Daoy (cell line): ENCODE measurements at places on chromosomes 16 and 17.

GRCh38 chr17:61467416-61468262 is 15.4 kb downstream of the TBX4 start:
- peak; percentile 56 for DNase-seq

GRCh38 chr16:54107583-54108202 is 178.9 kb downstream of the IRX3 start:
- no peak for DNase-seq

GRCh38 chr16:3095869-3096268 is 3.2 kb downstream of the ZSCAN10 start:
- DNase-seq = no peak

DNA sequence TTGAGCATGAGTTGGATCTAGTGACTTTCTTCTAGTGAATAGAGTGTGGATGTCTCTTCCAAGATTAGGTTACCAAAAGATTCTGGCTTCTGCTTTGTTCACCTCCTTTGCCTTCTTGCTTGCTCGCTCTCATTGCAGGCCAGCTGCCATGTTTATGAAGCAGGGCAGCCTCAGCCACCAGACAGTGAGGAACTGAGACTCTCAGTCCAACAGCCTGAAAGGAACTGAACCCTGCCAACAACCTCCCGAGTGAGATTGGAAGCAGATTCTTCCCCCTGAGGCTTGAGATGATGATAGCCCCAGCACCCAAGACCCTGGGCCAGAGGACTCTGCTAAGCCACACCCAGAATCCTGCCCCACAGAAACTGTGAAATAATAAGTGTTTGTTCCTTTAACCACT is 48.4 kb downstream of the NOG start:
- DNase-seq = no peak

- no peak for DNase-seq
Measured at GRCh38 chr17:62780951-62781350, 27.2 kb downstream of the MARCHF10 start.

- DNase-seq = no peak
Measured at GRCh38 chr17:45120558-45120957, 11.8 kb downstream of the PLCD3 start.

GRCh38 chr16:28304214-28304613 is 11.9 kb downstream of the SBK1 start:
- DNase-seq = peak; percentile 46

DNA sequence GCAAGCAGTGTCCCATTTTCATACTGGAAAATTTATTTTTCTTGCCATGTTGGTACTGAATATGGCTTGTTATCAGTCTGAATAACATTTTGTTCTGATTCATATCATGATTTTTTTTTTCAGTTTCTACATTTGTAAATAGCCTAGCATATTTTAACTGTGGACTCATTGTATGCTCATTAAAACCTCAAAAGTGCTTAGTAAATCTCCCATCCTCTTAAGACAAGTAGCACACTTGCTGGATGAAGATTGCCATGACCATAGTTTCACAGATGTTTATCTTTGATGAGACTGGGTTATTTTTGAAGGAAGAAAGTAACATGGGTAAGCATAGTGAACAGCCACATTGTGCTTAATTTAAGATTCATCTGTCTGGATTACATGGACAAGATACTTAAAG is 878 bp downstream of the KRT10 start:
- no peak for DNase-seq

- DNase-seq = peak; percentile 61
Measured at GRCh38 chr17:75487351-75488070, 27.8 kb downstream of the CASKIN2 start.

- no peak for DNase-seq
Measured at GRCh38 chr16:30120340-30121105, 2.5 kb downstream of the MAPK3 start.

GRCh38 chr17:80793851-80794267 is 197.8 kb upstream of the CHMP6 start:
- DNase-seq = no peak

- DNase-seq = no peak
Measured at GRCh38 chr17:40298726-40299125, 10.3 kb upstream of the RARA start.

- no peak for DNase-seq
Measured at GRCh38 chr16:4501071-4501478, 24.9 kb downstream of the HMOX2 start.

DNA sequence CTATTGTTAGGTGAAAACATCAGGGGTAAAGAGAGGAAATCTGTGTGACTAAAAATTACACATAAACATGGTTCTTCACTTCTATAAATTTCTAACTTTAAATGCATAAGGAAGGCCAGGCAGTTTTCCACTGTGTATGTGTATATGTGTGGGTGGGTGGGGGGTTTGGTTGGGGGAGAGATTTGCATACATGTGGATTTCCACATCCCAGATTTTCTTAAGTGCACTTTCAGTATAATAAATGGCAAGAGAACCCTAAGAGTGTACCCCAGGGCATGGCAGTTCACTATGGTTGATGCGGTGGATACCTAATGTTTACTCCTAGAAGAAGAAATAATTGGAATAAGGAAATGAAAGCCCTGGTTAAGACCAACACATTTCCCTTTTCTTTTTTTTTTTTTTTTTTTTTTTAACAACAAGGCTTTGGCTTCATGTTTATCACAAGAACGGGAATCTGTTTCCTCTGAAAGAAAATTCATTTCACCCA is 451.8 kb upstream of the CCL2 start:
- DNase-seq = no peak

GRCh38 chr17:21843318-21843865 is 151.1 kb downstream of the KCNJ18 start:
- no peak for DNase-seq

DNA sequence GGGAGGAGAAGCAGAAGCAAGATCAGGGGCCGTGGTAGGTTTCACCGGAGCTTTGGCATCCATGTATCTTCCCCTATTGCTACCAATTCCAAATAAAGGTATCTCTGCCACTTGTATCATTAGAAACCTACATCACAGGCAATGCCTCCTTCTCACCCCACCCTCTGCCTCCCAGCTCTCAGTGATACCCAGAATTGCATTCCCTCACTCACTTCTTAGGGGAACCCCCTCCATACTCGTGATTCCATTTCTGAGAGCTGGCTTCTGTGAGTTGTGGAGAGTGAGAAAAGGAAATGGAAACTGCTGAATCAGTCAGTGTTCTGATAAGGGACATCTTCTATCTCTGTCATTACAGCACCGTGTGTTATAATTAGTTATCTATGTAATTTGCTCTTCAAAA is 2.3 kb upstream of the CCL3 start:
- no peak for DNase-seq

GRCh38 chr16:11161439-11161838 is 94.6 kb downstream of the SOCS1 start:
- no peak for DNase-seq

- DNase-seq = no peak
Measured at GRCh38 chr16:22360963-22361659, 13.3 kb downstream of the CDR2 start.

DNA sequence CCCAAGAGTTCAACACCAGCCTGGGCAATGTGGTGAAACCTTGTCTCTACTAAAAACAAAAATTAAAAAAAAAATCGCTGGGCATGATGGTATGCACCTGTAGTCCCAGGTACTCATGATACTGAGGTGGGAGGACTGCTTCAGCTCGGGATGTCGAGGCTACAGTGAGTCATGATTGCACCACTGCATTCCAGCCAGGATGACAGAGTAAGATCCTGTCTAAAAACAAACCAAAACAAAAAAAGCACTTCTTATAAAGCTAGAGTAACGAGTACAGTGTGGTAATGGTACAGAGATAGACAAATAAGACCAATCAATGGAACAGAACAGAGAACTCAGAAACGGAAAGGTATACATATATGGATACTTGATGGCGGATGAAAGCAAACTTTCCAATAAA is 4.4 kb downstream of the NSMCE1 start:
- peak; percentile 63 for DNase-seq

- no peak for DNase-seq
Measured at GRCh38 chr17:43384476-43384862, 14.3 kb upstream of the ARL4D start.

DNA sequence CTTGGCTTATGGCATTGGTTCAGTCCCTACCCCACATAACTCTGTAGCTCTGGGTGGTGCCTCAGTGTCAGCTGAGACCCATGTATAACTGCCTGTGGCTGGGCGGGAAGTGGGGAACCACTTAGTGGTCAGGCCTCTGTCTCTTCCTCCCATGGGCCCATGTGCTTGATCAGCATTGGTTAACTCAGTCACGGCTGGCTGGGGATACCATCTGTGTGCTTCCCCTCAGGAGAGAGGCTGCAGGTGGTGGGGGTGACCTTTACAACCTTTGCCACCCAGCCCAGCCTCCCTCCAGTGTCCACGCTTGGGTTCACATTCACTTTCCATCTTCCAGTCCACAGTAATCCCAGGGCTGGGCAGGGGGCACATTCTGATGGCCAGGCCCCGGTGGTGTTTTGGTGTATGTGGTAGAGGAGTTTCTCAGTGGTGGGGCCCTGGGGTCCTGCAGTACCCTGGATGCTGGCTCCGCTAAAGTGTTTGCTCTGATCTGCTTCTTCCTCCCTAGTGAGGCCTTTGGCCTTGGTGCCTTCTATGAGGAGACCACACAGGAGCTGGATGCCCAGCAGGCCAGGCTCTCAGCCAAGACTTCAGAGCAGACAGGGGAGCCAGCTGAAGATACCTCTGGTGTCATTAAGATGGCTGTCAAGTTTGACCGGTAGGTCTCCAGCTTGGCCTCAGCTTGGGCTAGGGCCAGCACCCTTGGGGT is 10.2 kb upstream of the NFATC3 start:
- DNase-seq = no peak

GRCh38 chr16:55915096-55915827 is 40.1 kb upstream of the CES5A start:
- DNase-seq = no peak

DNA sequence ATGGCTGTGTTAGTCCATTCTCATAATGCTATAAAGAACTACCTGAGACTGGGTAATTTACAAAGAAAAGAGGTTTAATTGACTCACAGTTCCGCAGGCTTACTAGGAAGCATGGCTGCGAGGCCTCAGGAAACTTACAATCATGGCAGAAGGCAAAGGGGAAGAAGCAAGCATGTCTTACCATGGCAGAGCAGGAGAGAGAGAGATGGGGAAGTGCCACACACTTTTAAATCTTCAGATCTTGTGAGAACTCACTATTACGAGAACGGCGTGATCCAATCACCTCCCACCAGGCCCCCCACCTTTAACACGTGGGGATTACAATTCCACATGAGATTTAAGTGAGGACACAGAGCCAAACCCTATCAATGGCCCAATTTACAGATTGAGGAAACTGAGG is 96.5 kb downstream of the SDK2 start:
- no peak for DNase-seq

- DNase-seq = peak; percentile 67
Measured at GRCh38 chr16:1674751-1675664, 3.1 kb upstream of the JPT2 start.

DNA sequence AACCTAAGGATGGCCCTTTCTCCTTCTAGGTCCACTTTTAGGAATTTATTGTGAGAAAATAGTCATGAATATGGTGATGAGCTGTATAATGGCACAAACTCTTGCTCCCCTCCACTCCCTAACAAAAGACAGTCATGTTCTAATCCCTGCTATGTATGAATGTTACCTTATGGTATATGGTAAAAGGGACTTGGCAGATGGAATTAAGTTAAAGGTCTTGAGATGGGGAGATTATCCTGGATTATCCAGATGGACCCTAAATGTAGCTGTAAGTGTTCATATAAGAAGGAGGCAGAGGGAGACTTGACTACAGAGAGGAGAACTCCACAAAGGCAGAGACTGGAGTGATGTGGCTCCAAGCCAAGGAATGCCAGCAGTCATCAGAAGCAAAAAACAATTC is 296.1 kb downstream of the SOX9 start:
- no peak for DNase-seq

DNA sequence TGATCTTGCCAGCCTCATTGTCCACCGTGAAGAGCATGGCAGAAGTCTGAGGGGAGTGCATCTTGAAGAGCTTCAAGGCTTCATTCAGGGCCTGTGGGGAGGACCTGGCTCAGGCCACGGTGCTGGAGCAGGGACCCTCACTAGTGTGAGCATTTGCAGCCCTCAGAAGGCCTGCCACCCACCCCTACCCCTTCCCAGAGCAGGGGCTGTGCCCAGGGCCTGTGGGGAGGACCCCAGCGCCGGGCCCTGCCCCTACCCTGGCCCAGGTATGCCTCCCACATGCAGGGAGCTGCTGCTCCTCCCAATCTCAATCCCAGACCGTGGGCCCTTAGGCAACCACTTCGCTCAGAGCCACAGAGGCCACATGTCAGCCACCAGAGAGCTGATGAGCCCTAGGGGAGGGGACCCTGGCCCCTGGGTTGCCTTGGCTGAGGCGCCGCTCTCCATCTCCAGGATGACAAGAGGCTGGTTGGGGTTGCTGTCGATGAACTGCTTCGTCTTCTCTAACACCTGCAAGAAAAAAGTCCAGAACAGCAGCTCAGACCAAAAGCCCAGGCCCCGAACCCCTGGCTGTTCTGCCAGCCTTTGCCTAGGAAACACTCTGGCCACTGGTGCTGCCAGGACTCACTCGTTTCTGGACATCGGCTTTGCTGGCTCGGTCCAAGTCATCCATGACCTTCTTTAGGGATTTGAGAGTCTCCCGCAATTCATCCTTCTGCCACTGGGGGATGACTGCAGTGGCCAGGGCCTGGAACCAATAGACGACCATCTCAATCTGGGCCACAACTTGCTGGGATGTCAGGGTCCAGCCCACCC is 1.8 kb upstream of the EXOSC6 start:
- no peak for DNase-seq

DNA sequence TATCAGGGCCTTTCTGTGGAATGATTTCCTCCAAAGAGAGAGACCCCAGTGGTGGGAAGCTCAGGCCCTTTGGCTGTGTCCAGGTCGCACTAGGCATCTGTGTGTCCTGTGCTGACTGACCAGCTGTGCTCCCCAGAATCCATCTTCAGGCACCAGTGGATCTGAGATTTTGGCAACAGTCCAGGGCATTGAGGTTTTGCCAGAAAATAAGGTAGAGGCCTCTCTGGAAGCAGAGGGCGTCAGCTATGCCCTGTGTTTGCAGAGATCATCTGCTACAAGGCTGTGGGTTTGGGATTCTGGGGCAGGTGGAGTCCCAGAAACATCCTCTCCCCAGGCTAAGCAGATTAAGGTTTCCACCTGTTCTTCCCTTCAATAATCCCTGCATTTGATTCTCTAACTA is 57.5 kb upstream of the TOB1 start:
- DNase-seq = no peak

DNA sequence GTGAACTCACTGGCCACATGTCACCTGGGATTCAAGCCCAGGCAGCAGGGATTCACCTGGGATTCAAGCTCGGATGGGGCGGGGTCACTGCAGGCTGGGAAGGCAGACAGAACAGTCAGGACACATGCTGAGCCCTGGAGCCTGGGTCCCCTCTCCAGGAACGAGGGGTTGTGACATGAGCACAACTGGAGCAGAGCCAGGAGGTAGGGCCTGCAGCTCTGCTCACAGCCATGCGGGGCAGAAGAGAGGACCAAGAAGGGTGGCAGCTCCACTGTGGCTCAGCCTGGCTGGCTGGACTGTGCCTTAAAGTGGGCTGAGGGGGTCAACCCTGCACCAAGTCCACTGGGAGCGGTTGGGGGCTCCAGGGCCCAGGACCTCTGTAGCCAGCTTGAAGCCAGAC is 150.1 kb downstream of the RAB11FIP4 start:
- DNase-seq = peak; percentile 24
